ENCODE measurements at places on chromosomes 7 and 10. TPM values are rescaled to one million over a fixed set of nuclear protein-coding genes. Genes with fewer than 3 reads are reported as not detected.

GRCh38 chr7:157482025-157482424 is 145.2 kb downstream of the DNAJB6 start:
- no peaks in the 10 kb centered on the region for H3K4me1 ChIP-seq
- H3K27ac ChIP-seq = no peak overlapping the region
- no peak overlapping the region for H3K4me3 ChIP-seq
- peaks cover 5% of the 10 kb centered on the region for H3K27me3 ChIP-seq
- H3K36me3 ChIP-seq = no peaks in the 10 kb centered on the region

GRCh38 chr7:156318426-156318825 is 322.1 kb upstream of the RNF32 start:
- H3K27ac ChIP-seq = no peak overlapping the region
- no peak overlapping the region for H3K4me3 ChIP-seq
- DNase-seq = no peak
- H3K36me3 ChIP-seq = no peaks in the 10 kb centered on the region
- no peaks in the 10 kb centered on the region for H3K4me1 ChIP-seq

DNA sequence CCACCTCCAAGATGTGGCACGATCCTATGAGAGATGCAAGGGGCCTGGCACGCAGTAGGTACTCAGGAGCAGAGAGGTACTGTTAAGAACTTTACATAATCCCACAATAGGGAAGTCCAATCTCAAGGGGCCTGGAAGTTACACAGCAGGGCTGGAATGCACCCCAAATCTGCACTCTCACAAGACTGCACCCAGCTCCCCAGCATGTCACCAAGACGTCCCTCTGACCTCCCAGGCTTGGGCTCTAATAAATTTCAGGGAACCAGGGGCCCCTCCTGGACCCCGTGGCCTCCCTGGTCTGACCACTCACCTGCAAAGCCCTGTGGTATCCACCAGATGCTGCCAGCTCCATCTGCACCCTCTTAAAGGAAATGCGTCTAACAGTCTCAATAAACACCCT is 94.9 kb downstream of the OAT start:
- H3K36me3 ChIP-seq = no peaks in the 10 kb centered on the region
- H3K27me3 ChIP-seq = no peaks in the 10 kb centered on the region
- no peak overlapping the region for H3K4me3 ChIP-seq
- H3K27ac ChIP-seq = no peak overlapping the region
- no peak for DNase-seq

- no peak overlapping the region for H3K27ac ChIP-seq
- no peak overlapping the region for H3K4me3 ChIP-seq
- DNase-seq = no peak
- no peaks in the 10 kb centered on the region for H3K36me3 ChIP-seq
- peaks cover 16% of the 10 kb centered on the region for H3K4me1 ChIP-seq
Observed at GRCh38 chr10:91194497-91195179, 25.8 kb upstream of the PCGF5 start.

DNA sequence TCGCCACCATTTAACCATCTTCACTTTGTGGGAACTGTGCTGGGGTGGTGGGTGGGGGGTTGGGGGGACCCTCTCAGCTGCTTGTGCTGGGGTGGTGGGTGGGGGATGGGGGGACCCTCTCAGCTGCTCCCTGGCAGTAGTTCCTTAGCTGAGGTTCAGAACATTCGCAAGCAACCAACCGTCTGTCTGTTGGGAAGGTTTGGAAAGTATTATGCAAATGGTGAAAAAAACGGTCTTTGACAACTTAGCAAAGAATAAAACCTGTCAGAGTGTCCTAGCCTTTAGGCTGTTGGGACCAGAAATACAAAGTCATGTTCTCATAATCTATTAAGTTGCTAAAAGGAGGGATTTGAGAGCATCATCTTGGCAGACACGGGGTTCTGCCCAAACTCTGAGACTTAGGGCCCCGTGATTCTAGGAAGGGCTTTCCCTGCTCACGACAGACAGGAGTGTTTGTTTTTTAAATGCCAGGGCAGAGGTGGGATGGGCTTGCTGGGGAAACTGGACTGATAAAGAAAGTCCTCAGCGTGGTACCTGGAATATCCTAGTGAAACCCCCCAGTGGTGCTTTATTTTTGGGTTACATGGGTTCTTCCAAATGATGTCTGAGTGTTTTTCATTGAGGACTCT is 14.1 kb upstream of the SRGN start:
- no peaks in the 10 kb centered on the region for H3K27me3 ChIP-seq
- H3K4me3 ChIP-seq = no peak overlapping the region
- no peak overlapping the region for H3K27ac ChIP-seq
- H3K4me1 ChIP-seq = no peaks in the 10 kb centered on the region
- no peak for DNase-seq

The CYP2C8 gene
- 0.71 TPM for total RNA-seq

The SPOCK2 gene
- 91.6 TPM for total RNA-seq

The ELMO1 gene
- 22.5 TPM for total RNA-seq

The TAS2R60 gene
- 0.24 TPM for total RNA-seq
